COR-L47 (cell line): ENCODE measurements at places on chromosomes 12 and 14.

GRCh38 chr12:119601877-119602733 is 8.5 kb downstream of the TMEM233 start:
- DNase-seq: no peak

DNA sequence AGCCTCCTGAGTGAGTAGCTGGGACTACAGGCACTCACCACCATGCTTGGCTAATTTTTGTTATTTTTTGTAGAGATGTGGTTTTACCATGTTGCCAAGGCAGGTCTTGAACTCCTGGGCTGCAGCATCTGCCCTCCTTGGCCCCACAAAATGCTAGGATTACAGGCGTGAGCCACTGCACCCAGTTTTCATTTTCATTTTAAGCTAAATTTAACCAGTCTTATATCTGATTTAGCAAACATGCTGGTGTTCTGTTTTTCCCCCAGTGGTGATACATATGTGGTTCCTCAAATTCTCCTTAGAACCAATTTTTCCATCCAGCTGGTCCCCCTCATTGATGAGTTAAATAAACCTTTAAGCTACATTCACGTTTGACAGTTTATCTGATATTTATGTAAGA is 43.8 kb upstream of the BICD1 start:
- no peak for DNase-seq

GRCh38 chr14:54803926-54804537 is 98.6 kb downstream of the GCH1 start:
- no peak for DNase-seq

DNA sequence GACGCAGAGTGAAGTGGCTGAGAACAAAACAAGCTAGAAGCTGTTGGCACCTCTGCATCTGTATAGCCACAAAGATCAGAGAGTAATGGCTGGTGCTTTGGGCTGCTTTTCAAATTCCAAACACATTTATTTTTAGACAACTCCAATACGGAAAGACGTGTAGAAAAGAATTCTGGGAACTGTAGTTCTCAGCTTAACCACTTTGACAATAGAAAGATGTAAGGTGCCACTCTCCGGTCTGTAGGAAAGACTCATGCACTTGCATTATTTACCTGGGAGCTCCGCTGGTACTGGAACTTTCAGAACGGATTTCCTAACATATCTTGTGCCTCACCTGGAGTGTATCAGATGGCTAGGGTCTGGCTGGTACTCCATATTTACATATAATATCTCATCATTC is 1.8 kb upstream of the OR4K2 start:
- no peak for DNase-seq

GRCh38 chr14:19801118-19801464 is 2.5 kb upstream of the OR4N2 start:
- no peak for DNase-seq

GRCh38 chr14:80930836-80931389 is 10.6 kb downstream of the CEP128 start:
- DNase-seq: no peak

DNA sequence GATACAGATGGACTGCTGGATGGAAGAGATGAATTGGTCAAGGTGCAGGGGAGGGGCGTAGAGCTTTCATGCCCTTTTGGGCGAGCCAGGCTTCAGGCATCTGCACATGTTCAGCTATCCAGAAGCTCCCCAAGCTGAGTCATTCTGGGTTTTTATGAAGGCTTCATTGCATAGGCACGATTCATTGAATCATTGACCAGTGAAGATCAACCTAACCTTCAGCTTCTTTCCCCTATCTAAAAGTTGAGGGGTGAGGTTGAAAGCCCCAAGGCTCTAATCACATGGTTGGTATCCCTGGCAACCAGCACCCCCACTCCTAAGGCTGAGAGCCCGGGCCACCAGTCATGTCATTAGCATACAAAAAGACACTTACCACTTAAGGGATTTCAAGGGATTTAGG is 36.3 kb downstream of the RPS29 start:
- no peak for DNase-seq

DNA sequence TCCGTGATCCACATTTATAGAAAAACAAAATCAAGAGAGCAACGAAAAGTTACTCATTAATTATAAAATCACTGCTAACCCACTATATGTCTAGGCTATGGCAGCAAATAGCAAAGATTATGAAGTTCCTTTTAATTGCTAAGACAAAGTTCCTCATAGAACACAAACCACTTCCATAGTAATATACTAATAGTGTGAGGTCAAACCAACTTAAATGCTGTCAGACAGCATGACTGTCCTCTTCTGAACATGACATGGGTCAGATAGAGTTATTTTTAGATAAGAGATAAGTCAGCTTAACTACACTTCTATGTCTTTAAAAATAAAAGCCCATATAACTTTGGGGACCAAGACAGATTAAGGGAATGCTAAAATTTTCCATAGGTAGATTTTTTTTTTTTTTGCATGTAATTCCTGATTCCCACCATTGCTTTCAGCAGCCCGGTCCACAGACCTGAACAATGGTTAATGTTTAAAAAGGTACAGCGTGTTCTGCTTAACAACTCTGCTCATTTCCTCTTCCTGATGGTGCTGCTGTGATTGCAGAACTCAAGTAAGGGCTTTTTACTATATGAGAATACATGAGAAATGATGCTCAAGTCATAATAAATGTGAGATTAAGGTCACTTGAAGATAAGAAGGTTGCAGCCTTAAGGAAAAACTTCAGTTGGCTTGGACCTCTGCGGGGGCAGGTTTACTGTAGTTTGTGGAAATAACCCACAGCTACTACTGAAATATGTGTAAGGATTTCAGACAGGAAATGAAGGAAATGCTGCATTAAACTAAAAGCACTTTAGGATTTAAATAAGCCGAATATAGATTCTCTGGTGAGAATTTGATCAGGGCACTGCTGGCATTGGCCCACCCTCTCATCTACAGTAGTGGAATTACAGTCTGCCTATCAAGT is 37.7 kb upstream of the DUSP6 start:
- DNase-seq: no peak

GRCh38 chr12:46965137-46965536 is 114.3 kb upstream of the PCED1B start:
- DNase-seq: no peak

DNA sequence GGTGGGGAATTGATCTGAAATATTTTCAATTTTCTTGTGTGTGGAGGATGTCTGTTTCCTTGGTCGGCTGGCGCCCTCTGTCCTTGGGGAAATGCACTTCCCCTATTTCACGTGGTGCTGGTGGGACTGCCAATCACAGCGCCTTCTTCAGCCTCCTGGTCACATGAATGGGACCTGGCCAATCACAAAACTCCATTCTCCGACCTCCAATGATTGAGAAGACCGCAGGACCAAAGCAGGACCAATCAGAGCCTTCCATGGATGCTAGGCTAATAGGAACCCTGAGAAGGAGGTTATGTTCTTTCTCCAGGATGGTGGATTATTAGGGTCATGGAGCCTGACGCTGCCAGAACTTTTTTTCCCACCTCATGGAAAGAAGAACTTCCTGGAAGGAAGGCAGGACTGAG is 188.7 kb downstream of the TTC8 start:
- peak; percentile 37 for DNase-seq
